Chondrocyte (in vitro differentiated cells): ENCODE measurements at places on chromosomes 7 and 10.

- no peak for DNase-seq
Measured at GRCh38 chr7:32316839-32317238, 173.3 kb downstream of the LSM5 start.

DNA sequence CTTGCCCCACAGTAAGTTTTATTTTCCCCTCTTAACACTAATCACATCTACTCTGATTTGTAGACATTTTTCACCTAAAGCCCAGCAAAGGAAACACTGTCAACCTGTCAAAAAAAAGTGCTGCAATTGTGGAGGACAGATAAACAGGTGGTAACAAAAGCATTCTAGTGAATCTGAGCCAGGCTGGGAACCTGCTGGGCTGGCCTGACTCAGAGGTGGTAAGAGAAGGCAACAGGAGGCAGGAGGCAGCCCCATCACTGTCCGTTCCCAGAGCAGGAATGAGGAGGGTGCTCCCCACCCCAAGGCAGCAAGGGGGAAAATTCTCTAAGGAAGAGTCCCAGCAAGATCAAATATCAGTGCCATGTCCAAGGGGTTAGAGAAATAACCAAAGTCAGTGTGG lies 19.5 kb upstream of the HERPUD2 start:
- no peak for DNase-seq

DNA sequence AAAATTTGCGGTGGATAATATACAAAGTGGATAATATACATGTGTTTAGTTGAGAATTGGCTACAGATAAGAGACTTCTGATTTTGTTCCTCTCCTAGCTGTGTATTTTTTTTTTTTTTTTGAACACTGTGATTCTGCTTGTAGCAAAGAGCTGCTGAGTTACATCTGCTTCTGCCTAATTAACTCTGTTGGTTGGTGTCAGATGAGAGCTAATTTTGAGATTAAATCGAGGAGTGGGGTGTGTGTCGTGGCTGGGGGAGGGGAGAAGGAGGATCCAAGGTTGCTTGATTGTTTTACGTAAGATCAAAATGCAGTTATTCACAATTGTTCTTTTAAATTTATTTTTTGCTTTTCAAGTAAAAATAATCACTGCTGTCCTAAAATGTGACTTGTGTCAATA lies 11.3 kb downstream of the KAT6B start:
- DNase-seq, result no peak

- no peak for DNase-seq
Measured at GRCh38 chr7:142459551-142459963, 201.7 kb upstream of the PRSS58 start.
